ENCODE measurements at places on chromosomes 3 and 15. TPM values are rescaled to one million over a fixed set of nuclear protein-coding genes. Genes with fewer than 3 reads are reported as not detected.

DNA sequence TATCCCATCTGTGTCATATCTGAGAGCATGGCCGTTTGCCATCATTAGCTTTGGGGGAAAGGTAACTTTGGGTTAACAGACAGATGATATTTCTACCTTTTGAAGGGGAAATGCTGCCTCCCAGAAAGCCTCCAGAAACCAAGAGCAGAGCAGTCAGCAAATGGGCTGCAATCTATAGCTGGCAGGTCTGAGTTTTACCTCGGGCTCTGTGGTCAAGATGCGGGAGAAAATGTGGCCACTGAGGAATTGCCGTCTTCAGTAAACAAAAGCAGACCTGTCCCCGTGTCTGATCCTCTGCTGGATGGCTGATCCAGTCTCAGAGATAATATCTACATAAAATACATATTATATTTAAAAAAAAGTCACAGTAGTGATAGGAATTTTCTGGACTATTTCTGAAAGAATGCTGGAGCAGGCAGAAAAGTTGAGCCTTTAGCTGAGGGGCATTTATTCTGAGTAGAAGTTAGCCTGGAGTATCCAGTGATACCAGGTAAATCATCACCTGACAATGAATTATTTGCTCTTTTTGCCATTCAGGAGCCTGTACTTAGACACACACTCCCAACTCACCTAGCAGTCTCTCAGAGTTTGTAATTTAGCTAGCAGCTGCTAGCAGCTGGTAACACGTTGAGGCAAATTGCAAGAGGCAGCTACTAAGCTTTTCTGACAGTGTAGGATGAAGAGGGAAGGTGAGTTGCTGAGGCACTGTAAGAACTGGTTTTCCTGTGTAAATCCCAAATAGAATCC lies 285.3 kb upstream of the RARB start:
- no peak overlapping the region for H3K4me3 ChIP-seq
- no peak for DNase-seq
- no peaks in the 10 kb centered on the region for H3K36me3 ChIP-seq
- no peaks in the 10 kb centered on the region for H3K4me1 ChIP-seq

- no peaks in the 10 kb centered on the region for H3K27me3 ChIP-seq
- H3K4me3 ChIP-seq: no peak overlapping the region
- H3K4me1 ChIP-seq: peaks cover 5% of the 10 kb centered on the region
Observed at GRCh38 chr3:152870027-152870426, 35.1 kb downstream of the P2RY1 start.

- H3K4me3 ChIP-seq: no peak overlapping the region
- peaks cover 1% of the 10 kb centered on the region for H3K4me1 ChIP-seq
- no peaks in the 10 kb centered on the region for H3K27me3 ChIP-seq
Observed at GRCh38 chr15:58546066-58546591, 114.3 kb downstream of the LIPC start.

- H3K4me3 ChIP-seq: no peak overlapping the region
- peaks cover 26% of the 10 kb centered on the region for H3K36me3 ChIP-seq
- no peaks in the 10 kb centered on the region for H3K27me3 ChIP-seq
- peaks cover 9% of the 10 kb centered on the region for H3K4me1 ChIP-seq
- no peak for DNase-seq
Observed at GRCh38 chr3:67431887-67432286, 222.5 kb downstream of the SUCLG2 start.

BMF gene
- total RNA-seq: 18.0 TPM

TJP1 gene
- 90.6 TPM for total RNA-seq

CAPN3 gene
- total RNA-seq: 2.7 TPM

OR5K2 gene
- total RNA-seq: not detected

PRR20G gene
- total RNA-seq: not detected
